ENCODE measurements at places on chromosomes 6 and 20.

DNA sequence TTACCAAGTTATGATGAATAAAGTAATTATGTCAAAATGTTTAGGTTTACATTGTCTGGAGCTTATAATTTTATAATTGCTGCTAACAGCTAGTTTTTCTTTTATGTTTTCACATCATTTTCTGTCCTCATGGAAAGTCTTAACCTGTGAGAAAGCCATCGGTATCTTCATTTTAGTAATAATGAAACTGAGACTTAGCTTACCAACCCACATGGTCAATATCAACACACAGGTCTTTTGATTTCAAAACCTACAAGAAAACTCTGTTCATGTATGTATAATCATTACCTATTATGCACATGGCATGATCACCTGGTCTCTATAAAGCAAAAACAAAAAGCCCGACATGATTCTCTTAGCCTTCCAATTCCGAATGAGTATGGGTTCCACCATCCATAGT is 61.9 kb downstream of the KCNQ5 start:
- DNase-seq = no peak

GRCh38 chr20:33025318-33025876 is 6.1 kb upstream of the BPIFB6 start:
- DNase-seq = no peak

DNA sequence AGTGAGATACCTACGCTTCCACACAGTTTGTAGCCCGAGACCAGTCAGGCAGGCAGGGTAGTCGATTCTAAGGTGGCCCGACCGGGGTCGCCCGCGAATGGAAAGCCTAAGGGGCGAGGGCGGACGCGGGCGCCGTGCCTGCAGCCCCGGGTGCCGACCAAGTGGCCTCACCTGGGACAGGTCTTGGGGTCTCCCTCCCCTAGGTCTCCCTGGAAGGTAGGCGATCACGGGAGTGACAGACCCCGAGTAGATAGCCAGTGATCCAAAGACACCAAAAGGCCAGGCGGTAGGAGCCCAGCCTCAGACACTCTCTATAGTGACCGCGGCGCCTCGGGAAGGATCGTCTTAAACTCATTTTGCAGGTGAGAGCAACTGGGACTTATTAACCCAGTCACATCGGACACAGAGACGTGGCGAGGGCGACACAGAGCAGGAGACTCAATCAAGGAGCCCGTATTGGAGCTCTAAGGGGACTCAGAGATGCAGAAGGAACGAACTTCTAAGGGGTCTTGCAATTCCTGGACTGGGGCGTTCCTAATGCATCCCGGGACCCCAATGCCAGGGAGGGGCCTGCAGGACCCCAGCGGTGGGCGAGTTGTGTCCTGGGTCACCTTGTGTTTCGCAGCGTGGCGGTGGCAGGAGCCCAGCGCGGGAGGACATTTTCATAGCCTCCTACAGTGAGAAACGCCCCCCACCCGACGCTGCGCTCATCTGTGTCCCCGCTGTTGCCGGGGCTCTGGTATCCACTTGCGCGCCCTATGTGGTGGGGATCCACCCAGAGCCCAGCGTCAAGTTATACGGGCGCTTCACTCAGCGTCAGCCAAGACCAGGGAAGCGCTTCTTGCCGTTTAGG is 2.1 kb upstream of the VSX1 start:
- no peak for DNase-seq

DNA sequence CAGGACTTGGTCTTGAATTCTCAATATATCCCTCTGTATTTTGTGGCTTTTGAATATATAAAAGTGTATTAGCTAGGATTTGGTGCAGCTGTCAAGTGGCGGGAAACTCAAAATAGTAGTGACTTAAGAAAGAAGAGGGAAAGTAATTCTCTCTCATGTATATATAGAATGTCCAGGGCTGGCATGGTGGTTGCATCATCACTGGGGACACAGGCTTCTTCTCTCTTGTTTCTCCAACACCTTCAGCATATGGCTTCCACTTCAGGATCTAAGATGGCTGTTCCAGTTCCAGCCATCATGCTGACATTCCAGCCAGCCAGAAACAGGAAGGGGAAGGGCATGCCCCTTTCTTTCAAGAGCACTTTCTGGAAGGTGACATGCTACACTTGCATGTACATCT is 11.8 kb upstream of the GPR6 start:
- no peak for DNase-seq

DNA sequence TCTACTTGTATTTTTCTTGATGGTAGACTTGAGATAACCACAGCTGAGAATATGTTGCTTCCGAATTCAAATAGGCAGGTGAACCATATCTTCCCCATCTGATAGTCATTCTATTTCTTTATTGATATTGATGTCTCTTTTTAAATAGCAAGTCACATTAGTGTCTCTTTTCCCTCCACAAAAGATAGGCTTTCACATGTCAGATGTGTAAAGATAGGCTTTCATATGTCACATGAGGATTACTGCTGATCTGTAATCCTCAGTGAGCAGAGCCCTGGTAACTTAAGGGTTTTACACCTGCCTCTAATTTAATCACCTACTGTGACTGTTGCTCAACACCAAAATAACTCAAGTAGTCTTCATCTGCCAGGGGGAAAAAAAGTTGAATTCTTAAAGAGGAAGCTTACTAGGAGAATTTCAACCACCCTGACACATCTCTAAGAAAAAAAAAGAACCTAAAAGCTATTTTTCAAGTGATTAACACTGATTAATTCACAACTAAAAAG is 45.3 kb upstream of the TRDN start:
- DNase-seq = no peak

- DNase-seq = no peak
Observed at GRCh38 chr20:48153523-48153922, 368.2 kb upstream of the SULF2 start.

DNA sequence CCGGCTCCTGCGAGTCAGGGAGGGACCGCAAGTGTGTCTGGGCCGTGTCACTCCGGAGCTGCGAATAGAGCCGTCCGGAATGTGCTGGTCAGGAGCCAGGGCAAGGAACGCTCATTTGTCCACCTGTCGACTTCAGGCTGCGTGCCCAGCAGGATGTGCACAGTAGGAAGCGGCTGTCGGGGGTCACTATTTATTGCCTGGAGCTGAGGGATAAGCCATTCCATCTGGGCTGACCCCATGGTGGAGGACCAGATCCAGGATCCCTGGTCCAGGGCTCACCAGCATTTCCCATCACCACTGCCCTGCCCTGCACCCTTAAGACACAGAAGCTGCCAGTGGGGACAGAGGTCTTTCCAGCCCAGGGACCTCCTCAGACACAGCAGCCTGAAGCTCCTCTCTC is 14.7 kb downstream of the NTSR1 start:
- DNase-seq = no peak

- DNase-seq = no peak
Observed at GRCh38 chr20:2833761-2834160, 6.7 kb downstream of the PCED1A start.

GRCh38 chr6:27286141-27286540 is 25.9 kb downstream of the POM121L2 start:
- DNase-seq = no peak

DNA sequence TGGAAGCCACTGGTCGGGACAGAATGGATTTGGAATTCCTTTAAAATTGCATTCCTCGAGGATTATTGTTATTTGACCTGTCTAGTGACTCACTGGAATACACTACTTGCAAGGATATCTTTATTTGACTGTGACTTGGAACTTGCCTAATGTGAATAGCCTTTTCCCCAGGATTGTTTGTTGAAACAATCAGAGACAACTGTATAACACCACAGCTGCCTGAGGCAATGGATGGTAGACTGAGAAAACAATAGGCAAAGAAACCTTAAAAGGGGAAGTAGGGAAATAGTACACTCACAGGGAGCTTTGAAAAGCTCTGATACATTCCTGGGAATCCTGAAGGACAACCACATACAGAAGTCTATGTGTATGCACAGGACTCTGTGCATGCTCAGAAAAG is 465.3 kb downstream of the BMP2 start:
- DNase-seq = no peak

- no peak for DNase-seq
Observed at GRCh38 chr6:37850260-37850659, 30.7 kb downstream of the ZFAND3 start.
